H7 (cell line): ENCODE measurements at places on chromosomes 12 and 14.

- DNase-seq = peak; percentile 2
Observed at GRCh38 chr12:91370086-91370868, 187.7 kb upstream of the DCN start.

GRCh38 chr12:132490422-132491137 is 629 bp downstream of the FBRSL1 start:
- DNase-seq = peak; percentile 87

- DNase-seq = peak; percentile 31
Observed at GRCh38 chr12:47981496-47982260, 18.3 kb downstream of the TMEM106C start.

DNA sequence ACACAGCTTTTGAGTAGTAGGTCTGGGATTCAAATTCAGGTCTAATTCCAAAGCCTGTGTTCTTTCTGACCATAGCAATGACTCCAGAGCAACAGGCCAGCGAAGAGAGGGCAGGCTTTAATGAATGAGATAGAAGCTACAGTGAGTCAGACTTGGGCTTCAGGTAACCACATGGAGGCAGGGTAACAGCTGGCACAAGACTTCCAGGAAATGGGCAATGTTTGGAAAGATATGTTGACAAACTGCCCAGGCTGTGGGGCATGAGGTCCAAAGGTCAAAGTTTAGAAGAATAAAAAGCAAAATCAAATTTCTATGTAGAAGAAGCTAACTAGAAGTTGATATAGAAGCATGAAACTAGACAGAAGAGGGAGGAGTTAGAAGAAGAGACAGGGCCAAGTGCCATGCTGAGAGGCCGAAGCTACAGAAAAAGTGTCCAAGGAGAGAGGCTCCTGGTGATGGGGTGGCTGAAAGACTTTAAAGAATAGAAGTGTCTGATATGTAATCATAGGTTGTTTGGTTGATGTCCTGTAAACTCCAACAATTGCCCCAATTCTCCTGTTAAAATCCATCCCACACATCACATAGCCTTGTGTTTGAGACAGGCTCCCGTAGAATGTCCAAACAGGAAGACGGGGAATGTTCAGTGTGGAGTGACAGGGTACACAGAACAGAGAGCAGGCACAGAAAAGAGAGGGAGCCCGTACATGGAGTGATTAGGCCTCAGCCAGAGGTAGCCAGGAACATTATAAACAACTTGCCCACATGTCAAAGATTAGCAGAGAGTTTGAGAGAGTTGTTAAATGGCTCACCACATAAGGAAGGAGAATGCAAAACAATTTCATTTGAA is 384.7 kb downstream of the CCDC91 start:
- no peak for DNase-seq

DNA sequence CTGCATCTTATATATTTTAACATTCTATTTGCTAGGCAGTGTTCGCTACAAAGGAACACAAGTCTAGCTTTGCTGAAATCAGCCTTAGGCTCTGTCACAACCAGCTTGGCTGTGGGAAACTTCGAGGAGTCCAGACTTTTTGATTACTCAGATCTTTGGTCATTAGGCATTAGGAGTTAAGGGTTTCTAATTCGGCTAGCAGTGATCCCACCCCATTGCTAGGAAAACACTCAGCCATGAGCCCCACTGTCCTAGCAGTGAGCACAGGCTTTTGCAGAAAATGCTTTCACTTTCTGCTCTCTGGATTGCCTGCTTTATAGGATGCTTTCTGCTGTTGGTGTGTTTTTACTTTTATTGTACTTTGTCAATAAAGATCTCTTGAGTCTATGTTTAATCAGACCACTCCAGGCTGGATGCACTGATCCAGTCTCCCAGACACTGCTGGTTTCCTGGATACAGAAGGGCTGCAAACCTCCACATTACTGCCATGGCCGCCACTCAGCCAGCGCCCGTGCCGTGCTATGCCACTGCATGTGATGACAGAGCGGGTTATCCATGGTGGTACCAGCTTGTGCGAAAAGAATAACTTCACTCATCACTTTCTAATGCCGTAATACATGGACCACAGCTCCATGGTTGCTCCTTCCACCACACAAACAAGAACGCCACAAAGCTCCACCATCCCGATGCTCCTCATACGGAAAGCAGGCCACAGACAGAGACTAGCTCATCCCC is 41.0 kb upstream of the PYGL start:
- DNase-seq = no peak

- no peak for DNase-seq
Observed at GRCh38 chr14:59739794-59740193, 130.8 kb downstream of the RTN1 start.

- no peak for DNase-seq
Observed at GRCh38 chr12:68268967-68269366, 15.6 kb upstream of the IL22 start.

- no peak for DNase-seq
Observed at GRCh38 chr12:91685917-91686316, 459.7 kb downstream of the BTG1 start.

- DNase-seq = peak; percentile 84
Observed at GRCh38 chr14:23550812-23551265, 726 bp downstream of the ZFHX2 start.

GRCh38 chr12:6326316-6327228 is 15.3 kb downstream of the TNFRSF1A start:
- DNase-seq = peak; percentile 94

- no peak for DNase-seq
Observed at GRCh38 chr12:92871116-92871515, 58.0 kb downstream of the EEA1 start.

GRCh38 chr12:25503666-25504065 is 49.4 kb downstream of the LMNTD1 start:
- no peak for DNase-seq

- peak; percentile 15 for DNase-seq
Observed at GRCh38 chr12:121741743-121742142, 29.2 kb downstream of the TMEM120B start.

- no peak for DNase-seq
Observed at GRCh38 chr14:74510959-74511409, 17.4 kb downstream of the ISCA2 start.

DNA sequence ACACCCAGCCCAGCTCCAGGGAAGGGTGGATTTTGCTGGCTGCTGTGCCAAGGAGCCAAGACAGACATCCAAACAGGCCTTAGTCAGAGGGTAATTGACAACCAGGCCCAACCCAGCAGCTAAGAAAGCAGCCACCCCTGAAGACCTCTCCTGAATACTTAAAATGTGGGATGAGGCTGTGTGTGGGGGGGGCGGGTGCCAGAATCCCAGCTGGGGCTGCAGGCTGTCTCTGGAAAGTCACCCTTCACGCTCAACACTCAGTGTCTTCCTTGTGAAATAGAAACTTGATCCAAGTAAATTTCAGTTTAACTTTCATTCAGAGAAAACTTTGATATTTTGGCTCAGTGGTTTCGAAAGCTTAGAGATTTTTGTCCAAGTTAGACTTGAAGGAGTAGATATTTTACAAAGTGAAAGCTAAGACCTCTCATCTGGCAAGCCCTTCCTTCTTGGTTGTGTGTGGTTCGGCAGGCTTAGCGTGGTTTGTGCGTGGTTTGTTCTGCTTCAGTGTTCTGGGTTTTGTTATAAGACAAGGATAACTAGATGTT is 5.1 kb downstream of the PAPLN start:
- peak; percentile 62 for DNase-seq

- DNase-seq = no peak
Observed at GRCh38 chr14:84825481-84826251, 704.3 kb upstream of the FLRT2 start.

GRCh38 chr12:108803428-108804105 is 53.8 kb downstream of the SSH1 start:
- DNase-seq = peak; percentile 87

GRCh38 chr14:54166049-54166950 is 209.7 kb upstream of the BMP4 start:
- DNase-seq = no peak

- DNase-seq = no peak
Observed at GRCh38 chr12:40022850-40023249, 83.0 kb downstream of the SLC2A13 start.

GRCh38 chr12:31001581-31002360 is 71.9 kb upstream of the DDX11 start:
- peak; percentile 15 for DNase-seq

DNA sequence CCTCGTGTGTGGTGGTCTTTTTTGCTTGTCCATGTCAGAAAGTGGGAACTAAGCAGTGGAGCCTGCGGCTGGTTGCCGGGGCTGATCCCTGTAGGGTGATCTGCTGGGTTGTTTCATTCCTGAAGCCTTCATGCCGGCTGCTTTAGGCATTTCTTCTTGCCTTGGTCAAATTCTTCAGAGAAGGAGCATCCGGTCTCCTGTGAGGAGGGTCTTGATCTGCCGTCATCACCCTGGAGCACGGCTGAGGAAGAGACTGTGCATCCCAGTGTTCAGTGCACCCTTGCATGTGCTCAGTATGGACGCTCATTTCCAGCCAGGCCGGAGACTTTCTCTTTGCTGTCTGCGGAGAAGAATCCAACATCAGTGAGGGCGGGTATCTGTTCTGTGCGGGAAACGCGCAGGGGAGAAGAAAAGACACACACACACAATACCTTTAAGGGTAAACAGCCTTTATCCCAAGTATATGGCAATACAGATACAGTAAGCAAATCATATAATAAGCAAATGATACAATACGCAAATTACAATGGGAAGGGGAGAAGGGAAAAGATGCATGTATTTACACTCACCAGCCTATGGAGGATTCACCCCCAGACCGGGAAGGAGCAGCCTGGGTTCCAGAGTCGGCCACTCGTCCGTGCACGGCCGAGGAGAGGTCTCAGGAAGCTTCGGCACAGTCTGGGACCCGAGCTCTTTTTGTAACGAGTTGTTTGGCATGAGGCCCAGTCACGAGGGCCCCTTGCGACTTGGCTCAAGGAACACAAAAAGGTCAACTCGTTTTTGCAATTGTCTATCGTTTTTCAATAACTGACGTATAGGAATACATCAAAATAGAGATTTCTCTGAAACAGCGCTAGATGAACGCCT is 1366.8 kb upstream of the TMEM132C start:
- no peak for DNase-seq

- DNase-seq = no peak
Observed at GRCh38 chr14:79411403-79412174, 799.7 kb downstream of the DIO2 start.

DNA sequence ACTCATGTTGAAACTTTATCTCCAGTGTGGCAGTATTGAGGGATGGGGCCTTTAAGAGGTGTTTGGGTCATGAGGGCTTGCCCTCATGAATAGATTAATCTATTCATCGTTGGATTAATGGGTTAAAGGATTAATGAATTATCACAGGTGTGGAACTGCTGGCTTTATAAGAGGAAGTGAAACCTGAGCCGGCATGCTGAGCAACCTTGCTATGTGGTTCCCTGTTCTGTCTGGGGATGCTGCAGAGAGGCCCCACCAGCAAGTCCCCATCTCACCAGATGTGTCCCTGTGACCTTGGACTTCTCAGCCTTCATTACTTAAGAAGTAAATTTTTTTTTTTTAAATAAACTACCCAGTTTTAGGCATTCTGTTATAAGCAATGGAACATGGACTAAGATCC is 109.6 kb downstream of the DYRK2 start:
- DNase-seq = no peak

- DNase-seq = no peak
Observed at GRCh38 chr14:90676912-90677311, 139.3 kb downstream of the TTC7B start.

DNA sequence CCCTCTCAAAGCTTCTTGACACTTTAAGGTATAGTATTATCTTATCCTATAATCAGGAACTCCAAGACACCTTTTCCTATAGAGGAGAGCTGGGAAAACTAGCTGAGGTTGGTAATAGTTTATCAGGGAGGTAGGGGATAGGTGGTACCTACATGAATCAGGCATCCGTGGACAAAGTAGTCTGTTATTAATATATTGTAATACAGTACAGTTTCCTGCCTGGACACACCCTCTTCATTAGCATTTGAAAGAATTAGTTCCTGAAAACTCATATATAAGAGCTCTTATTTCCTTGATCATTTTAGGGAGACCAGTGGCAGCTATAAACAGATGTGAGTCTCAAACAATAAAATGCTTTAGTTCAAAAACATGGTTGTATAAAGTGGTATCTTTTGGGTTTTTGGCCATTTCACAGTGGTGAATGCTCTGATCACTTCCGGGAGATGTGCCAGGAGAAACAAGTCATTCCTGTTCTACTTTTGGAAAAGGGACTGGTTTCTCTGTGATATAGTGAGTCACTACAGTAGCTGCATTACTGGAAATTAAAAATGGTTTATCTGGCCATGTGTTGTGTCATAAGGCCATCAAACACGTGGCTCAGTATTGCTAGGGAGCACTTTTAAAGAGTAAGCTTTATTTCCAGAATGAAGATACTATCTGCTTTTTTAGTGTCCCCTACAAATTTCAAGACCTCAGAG is 98.1 kb downstream of the KLRB1 start:
- DNase-seq = no peak

- no peak for DNase-seq
Observed at GRCh38 chr14:59254146-59254910, 65.9 kb downstream of the DAAM1 start.

DNA sequence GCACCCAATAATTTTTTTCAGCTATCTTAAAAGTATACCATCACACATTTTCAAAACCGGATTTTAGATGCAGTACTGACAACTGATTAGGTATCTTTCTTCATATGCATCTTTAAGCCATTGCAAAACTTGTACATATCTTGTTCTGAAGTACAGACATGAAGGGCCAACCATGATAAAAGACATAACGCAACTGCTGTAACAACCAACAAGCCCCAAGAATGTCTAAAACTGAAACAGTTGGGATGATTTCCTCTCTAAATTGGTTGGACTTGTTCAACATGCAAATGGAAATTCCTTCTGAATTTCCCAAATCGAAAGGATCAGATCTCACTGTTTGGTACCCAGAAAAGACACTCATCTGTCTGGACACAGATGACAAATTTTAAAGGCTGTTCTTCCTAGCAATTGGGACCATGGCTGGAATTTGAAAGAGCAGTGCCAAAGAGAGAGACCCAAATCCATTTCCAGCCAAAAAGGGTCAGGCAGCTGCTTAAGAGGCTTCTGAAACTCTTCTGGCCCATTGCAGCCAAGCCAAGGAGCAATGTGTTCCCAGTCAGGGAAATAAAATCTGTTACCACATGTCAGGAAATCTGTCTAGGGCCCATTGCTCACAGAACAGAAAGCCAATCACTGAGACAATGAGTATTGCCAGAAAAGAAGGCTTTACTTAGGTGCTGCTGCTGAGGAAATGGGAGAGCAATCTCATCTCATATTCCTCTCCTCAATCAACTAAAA is 1122.4 kb upstream of the USP15 start:
- DNase-seq = no peak

- DNase-seq = no peak
Observed at GRCh38 chr12:68429696-68430095, 97.5 kb upstream of the MDM1 start.

GRCh38 chr12:68094645-68095395 is 64.7 kb downstream of the IFNG start:
- DNase-seq = no peak

DNA sequence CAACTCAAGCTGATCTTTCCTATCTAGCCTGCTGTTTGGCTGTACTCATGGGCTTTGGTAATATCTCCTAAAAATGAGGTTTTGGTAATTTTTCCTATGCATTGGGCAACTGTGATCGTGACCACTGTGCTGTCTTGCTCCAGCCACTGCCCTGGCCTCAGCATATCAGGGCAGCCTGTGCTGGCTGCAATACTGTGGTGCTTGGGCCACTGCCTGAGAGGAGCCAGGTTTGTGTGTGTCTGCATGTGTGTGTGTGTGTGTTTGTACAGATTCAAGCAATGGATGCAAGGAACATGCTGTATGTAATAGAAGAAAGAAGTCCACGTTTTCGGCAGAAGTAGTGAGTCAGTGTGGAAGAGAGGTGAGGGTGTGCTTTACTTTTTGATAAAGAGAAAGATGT is 13.0 kb downstream of the ERG28 start:
- no peak for DNase-seq

- no peak for DNase-seq
Observed at GRCh38 chr12:59086126-59086525, 165.8 kb upstream of the LRIG3 start.
